ENCODE measurements at places on chromosomes 7 and 10.

- DNase-seq, result no peak
Measured at GRCh38 chr7:17404006-17404405, 105.6 kb downstream of the AHR start.

DNA sequence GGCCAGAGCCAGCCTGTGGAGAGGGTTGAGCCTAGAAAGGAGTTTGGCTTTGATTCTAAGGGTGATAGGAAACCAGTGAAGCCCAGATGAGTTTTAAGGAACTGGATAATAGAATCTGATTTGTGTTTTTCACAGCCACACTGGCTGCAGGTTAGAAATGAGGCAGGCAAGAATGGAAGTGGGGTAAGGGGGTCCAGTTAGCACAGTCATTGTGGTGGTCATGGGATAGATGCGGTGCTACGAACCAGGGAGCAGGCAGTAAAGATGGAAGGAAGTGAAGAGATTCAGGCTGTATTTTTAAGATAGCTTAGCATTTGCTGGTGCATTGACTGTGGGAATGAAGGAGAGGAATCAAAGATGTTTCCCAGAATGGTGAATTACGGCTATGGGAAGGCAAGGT is 322.2 kb downstream of the LRMDA start:
- DNase-seq, result no peak

- no peak for DNase-seq
Measured at GRCh38 chr7:94251-94801, 98.0 kb upstream of the FAM20C start.

- no peak for DNase-seq
Measured at GRCh38 chr10:123563994-123564393, 102.2 kb upstream of the GPR26 start.

GRCh38 chr7:12553416-12553815 is 17.1 kb upstream of the SCIN start:
- DNase-seq, result no peak

- no peak for DNase-seq
Measured at GRCh38 chr7:73879977-73880681, 19.2 kb downstream of the TMEM270 start.

GRCh38 chr10:79090134-79090803 is 21.5 kb downstream of the ZMIZ1 start:
- no peak for DNase-seq
